Left cardiac atrium (tissue), 4 donors: ENCODE measurements at places on chromosomes 11 and 22.
A peak's percentile ranks its signal among the peaks of the same experiment; 100 is the strongest.

DNA sequence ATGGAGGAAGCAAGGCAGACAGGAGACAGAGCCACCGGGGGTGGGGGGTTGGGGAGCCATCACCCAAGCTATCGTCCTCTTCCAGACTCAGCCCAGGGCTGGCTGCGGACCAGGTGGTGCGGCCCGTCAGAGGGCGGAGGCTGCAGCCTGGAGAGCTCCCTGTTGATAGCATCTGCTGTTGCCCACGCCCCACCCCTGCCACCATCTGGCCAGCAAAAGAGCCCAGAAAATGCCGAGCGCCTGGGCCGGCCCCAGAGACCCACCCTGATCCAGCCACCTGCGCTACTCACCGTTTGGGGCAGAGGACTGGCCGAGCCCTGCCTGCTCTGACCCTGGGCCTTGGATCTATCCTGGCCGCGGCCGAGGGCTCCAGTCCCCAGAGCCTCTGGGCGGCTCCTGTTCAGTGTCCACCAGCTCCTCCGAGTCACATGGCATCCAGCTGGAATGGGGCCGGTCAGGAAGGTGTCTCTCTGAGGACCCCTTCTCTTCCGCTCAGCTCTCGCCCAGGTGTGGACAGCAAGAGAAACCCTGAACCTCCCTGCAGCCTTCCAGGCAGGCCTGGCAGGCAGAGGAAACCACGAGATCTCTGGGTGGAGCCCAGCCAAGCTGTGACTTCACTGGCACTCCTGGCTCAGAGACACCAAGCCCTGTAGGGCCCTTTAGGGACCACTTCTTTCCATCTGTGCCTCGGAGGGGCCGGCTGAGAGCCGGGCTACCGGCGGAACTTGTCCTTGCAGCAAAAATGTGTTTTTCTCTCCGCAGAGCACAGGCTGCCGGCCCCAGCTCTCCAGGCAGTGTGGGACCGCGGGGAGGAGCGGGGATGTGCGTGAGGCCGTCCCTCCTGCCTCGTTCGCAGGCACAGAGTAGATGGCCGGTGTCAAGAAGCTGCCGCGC, at the start of gene MRGPRE:
Gene MRGPRE (minus strand): TSS at position 567 of the 894 bp plus-strand sequence. CDS start 3,618 bp downstream, outside the sequence.
- no peak for DNase-seq

DNA sequence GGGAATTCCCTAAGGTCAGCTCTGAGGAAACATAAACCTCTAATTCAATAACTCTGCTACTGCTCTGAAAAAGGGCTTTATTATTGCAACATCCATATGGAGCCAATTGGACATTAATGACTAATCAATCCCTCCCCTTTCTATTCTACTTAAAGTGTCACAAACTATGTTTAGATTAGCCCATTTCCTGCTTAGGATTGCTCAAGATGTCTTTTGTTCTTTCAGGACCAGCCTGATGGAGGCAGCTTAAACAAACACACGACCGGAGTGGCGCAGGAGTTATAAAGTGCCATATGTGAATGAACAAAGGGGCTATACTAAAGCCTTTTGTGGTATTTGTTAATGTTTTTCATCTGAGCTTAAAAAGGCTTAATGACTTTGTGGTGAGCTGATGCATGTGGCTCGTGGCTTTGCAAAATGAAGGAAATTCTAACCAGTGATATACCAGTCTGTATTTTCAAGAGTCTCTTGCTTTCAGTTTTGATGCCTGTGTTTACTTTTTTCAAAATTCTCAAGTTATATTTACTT, 354.4 kb downstream of the SOX6 start:
- peak; percentile 20 for DNase-seq

GRCh38 chr22:42928969-42929837, 72.1 kb upstream of the ARFGAP3 start:
- DNase-seq, result no peak

- DNase-seq, result no peak
Observed at GRCh38 chr11:2444821-2445745, at the start of gene KCNQ1. Gene KCNQ1, plus strand, starts transcription at chr11:2445008. Its CDS starts 91 bp downstream, at chr11:2445099.

DNA sequence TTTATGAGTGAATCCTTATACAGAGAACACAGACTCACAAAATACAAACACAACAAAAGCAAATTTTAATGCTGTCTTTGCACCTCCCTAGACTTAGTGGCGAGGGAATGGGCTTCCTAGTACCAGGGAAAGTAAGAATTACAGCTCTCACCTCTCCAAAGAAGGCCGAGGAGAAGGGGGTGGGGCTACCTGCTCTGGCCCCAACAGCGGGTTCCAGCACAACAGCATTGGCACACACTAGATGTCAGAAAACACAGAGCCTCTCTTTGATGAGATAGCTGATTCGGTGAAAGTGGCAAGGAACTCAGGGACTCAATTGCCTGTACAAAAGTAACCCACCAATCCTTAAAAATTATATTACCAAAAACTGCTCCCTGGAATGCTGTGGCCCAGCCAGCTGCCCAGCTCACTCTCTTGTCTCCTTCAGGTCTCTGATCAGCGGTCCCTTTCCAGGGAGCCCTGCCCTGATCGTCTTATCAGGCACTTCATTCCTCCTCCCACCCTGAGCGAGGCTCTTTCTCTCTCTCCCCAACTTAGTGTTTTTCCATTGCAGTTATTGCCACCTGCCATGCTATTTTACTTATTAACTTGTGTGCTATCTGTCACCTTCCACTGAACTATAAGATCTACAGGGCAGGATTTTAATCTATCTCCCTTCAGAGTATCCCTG, 30.7 kb downstream of the SPON1 start:
- no peak for DNase-seq

GRCh38 chr11:70305501-70305900, 35.0 kb downstream of the PPFIA1 start:
- DNase-seq, result no peak

DNA sequence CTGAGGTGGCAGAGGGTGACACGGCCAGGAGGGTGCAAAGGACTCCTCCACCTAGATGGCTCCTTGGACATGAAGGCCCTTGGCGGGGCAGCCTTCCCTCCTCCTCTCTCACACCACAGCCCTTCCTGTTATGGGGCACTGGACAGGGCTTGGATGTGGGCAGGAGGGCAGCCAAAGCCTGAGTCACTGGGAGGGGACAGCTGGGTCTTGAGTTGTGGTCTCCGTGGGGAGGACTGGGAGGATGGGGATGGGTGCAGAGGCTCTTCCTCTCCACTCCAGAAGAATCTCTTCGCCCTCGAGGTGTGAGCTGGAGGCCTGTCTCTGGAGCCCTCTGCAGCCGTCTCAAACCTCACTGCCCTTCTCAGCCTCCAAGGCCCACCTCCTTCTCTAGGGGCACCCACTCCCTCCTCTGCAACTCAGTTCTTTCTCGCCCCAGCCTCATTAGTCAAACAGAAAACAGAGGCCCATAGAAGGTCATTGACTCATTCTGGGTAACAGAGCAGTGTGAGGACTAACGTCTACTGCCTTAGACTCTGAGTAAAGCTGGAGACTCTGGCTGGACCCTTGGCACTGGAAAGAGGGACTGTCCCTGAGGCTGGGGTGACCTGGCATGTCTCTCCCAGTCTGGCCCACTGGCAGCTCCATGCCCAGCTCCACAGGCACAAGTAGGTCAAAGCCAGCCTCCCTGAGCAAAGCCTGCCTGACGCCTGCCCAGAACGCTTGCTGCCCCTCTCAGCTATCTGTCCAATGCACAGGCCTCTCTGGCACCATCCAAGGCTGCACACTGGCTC, 47.5 kb upstream of the CDON start:
- no peak for DNase-seq

GRCh38 chr11:27253224-27253623, 109.8 kb downstream of the CCDC34 start:
- DNase-seq, result no peak

GRCh38 chr11:117914398-117914761, 14.8 kb downstream of the TMPRSS13 start:
- DNase-seq, result no peak

GRCh38 chr11:108663154-108663877, 1.6 kb upstream of the DDX10 start:
- DNase-seq, result no peak

- DNase-seq, result peak; percentile 38
Observed at GRCh38 chr22:41619979-41620588, 759 bp downstream of the DESI1 start.

DNA sequence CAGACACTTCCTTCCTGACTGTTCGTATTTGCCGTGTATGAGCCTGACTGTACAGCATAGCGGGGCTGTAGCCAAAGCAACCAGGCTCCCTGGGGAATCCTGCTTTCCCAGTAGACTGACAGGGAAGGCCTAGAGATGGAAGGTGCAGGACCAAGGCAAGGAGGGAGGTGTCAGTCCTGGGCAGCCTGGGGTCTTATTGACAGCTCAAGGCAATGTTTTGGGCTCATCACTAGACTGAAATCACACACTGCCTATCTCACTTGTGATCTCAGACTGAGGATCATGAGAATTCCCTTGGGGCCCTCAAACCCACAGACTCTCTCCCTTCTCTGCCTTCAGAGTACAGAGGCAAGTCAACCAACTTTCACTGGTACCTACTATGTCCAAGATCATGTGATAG, 346.8 kb upstream of the NARS2 start:
- no peak for DNase-seq

DNA sequence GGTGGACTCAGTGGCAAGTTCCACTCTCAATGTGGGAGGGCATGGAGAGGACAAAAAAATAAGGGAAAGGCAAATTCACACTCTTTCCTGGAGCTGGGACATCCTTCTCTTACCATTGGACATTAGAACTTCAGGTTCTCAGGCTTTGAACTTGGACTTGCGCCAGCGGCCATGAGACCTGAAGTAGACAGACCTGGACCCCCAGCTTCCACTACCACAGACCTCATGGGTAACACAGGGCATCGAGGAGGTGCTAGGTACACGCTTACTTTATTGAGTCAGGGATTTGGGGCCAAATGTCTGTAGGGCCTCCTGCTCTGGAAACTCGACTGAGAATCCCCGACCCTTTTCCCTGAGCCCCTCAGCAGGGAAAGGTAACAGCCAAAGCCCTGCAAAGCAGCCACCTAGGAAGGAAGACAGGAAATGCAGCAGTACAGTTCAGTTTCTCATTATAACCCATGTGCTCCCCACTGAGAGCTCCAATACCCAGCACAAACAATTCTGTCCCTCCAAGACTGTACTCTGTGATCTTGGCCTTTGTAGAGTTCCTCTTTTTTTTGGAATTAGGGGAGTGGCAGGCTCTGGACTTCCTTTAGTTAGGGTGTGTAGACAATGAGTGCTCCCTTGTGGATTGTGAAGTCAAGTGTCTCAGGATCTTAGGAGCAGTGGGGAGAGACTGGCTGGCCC, 5.7 kb downstream of the CHRNA10 start:
- no peak for DNase-seq

GRCh38 chr22:24813861-24814770, 8.1 kb downstream of the SGSM1 start:
- no peak for DNase-seq

- DNase-seq, result no peak
Observed at GRCh38 chr11:12116425-12117032, 6.1 kb downstream of the MICAL2 start.

DNA sequence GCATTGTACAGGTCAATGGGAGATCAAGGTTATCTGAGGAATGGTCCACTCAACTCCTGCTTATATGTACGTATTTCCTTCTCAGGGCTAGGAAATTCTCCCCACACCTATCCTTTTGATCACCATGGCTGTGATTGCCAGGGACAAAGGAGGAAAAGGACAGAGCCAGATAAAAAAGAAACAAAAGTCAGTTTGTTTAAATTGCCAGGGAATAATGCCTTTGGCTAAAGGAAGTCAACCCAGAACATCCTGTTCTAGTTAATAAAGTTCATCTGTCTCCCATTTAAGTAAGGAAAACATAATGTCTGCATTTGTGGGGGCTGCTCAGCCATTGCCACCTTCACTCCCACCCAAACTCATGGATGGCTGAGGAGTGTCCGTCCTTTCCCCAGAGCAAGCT, 124.7 kb downstream of the ME3 start:
- DNase-seq, result no peak

GRCh38 chr22:21762712-21763581, 27.4 kb upstream of the YPEL1 start:
- DNase-seq, result no peak

GRCh38 chr11:102708654-102709053, 3.1 kb upstream of the MMP27 start:
- no peak for DNase-seq

GRCh38 chr11:96082002-96082899, 158.3 kb upstream of the MTMR2 start:
- DNase-seq, result no peak

GRCh38 chr11:17548444-17548843, 1.4 kb downstream of the OTOG start:
- DNase-seq, result no peak

GRCh38 chr11:58227956-58228615, 632 bp downstream of the OR10Q1 start:
- DNase-seq, result no peak

DNA sequence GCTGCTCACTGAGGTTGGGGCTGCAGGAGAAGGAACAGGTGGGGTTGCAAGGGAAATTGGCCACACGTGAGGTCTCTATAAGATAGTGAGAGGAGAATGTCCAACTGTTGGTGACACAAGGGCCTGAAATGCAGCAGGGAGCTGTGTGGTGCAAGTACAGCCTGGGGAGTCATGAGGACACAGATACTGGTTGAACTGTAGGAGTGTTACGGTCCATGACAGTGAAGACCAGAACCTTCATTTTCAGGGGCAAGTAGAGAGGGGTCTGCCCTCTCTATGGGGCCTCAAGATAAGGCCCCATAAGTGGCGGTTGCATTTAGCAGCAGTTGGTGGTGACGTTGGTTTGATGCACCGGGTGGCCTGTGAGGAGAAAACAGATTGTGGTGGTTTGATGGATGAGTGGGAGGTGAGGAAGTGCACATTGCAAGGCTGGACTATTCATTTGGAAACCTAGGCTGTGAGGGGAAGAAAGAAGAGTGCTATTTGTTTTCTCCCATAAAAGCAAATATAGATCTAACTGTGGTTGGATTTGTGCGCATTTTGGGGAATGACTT, 39.4 kb downstream of the MICAL2 start:
- DNase-seq, result no peak

DNA sequence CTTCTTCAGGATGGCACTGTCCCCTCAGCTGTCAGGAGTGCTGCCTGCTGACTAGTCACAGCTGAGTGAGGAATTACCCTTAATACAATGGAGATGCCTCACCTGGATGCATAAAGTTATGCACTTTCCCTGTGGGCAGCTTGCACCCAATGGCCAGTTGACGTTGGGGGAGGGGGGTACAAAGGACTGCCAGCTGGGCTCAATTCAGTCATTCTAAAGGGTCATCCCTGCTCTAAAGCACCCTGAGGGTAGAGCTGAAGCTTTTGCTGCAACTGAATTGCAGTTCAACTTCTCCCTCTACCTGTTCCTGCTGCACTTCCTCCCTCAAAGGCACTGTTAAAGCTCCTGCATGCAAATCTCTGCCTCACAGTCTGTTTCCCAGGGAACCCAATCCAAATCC, 147.8 kb upstream of the SESN3 start:
- no peak for DNase-seq

DNA sequence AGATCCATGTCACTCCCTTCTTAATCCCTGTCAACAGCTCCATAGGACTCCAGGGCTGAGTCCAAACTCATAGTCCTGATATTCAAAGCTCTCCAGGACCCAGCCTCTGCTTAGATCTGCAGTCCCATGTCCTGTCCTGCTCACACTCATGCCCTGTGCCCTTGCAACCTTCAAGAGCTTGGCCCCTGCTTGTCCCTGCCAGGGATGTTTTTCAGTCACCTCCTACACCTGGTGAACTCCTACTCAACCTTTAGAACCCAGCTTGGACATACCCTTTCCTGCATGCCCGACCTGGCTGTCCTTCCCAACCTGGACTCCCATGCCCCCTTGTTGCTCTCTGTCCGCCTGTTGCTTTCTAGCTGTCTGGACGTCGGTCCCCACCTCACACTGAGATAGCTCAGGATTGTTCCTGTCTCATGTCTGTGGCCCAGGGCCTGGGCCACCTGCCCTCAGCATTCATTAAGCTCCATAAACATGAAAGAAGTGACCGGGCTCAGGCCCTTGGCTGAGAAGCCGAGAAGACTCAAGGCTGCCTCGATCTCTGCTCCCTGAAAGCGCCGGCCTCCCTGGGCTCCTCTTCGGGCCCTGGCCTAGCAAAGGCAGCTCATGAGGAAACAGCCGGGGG, 48.8 kb upstream of the RTL6 start:
- DNase-seq, result no peak
